ENCODE measurements at places on chromosomes 11 and 22. TPM values are rescaled to one million over a fixed set of nuclear protein-coding genes. Genes with fewer than 3 reads are reported as not detected.

PATZ1 gene
- total RNA-seq = 70.8 TPM

- no peak for DNase-seq
Measured at GRCh38 chr22:39405346-39406085, 5.9 kb downstream of the TAB1 start.

DNA sequence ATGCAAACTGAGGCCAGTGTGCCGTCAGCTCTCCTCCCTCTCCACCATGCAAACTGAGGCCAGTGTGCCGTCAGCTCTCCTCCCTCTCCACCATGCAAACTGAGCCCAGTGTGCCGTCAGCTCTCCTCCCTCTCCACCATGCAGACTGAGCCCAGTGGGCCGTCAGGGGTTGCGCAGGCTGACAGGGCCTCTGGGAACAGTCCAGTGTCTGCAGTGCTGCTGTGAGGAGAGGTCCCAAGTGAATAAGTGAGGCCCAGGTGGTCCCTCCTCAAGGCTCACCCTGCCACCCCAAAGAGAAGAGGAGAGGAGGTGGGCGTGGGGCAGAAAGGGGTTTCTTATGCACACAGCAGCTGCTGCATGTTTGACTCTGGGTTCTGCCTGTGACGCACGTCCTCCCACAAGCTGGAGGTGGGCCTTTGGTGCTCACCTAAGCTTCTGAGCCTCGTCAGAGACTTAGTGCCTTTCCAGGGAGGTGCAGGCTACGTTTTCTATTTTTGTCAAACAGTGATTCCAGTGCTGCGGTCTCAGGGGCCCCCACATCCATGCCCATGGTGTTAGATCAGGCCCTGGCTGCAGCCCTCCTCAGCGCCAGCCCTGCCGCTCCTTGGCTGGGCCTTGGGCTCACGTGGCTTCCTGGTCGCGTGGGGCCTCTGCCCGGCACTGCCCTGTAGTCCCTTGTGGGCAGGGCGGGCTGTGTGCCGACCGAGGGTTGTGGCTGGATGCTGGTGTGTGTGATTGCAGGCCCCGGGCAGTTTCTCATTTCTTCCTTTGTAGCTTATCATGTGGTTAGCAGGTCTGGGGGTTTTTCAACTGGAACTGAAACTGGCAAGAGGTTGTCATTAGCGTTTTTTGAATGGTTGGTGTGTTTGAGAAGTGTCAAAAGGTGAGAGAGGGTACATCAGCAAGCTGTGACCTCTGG is 7.1 kb downstream of the TPCN2 start:
- DNase-seq = no peak

DNA sequence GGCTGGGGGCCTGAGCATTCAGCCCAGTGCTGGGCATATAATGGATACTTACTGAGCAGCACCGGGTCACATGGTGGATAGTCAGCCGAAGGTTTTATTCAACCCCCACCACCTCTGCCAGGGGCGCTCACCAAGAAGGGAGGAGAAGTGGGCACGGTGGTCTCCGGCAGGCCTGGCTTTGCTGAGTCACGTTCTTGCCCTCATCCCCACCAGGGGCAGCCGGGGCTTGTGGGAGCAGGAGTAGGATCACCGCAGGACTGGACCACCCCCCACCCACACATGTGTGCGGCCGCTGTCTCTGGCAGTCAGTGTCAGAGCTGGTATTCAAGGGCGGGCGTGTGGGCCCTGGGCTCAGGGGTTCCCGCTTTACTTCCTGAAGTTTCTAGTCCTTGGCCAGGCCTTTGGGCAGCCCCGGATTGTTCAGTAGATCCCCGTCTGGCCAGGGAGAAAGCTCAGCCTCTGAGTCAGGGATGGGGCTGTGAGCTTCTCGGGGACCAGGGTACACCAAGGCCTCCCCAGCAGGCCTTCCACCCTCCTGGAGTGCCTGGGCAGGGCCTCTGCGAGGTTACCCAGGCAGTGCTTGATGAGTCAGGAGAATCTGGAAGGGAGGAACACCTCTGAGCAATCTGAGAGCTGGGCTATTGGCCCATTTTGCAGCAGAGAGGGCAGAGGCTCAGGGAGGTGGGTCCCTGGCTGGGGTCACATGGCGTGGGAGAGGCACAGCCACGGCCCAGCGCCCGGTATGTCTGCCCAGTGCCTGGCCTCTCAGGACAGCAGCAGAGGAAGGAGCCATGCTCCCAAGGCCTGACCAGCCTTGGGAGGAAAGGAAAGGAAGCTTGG is 60.6 kb downstream of the RTL6 start:
- no peak for DNase-seq

GRCh38 chr22:24580276-24580675 is 12.6 kb downstream of the LRRC75B start:
- no peak for DNase-seq

BTBD18 gene
- not detected for total RNA-seq

DNA sequence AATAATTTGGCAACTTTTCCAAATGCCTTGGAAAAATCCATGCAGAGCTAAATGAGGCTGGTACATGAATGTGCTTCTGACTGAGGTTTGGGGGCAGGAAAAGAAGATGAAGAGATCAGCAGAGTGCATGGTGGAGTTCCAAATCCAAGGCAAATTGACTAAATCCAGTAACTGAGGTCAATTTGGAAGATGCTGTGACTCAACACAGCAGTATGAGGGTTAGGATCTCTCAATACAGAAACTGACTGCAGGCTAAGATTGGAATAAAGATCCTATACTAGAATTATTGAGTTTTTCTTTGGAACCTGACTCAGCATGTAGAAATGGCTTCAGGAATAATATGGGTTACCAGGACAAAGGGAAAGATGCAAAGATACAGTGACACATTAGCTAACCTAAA is 99.3 kb upstream of the FAT3 start:
- no peak for DNase-seq

ASCL2 gene
- 0.56 TPM for total RNA-seq

DPP3 gene
- 82.7 TPM for total RNA-seq

DNA sequence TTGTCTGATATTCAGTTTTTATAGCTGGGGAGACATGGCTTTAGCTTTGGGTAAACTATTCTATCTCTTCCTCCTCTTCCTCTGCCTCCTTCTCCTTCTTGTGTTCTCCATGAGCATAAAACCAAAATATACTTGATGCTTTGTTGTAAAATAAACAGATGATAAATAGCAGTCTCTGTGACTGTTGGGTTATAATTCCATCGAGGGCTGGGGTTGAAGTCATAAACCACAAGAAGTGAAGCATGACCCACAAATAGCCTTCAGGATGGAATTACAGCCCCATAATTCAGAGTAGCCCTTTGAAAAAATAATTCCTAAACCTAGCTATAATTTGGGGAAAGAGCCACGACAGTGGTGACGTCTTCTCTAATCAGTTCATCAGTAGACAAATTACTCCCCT is 177.7 kb downstream of the SNX19 start:
- DNase-seq = no peak

DNA sequence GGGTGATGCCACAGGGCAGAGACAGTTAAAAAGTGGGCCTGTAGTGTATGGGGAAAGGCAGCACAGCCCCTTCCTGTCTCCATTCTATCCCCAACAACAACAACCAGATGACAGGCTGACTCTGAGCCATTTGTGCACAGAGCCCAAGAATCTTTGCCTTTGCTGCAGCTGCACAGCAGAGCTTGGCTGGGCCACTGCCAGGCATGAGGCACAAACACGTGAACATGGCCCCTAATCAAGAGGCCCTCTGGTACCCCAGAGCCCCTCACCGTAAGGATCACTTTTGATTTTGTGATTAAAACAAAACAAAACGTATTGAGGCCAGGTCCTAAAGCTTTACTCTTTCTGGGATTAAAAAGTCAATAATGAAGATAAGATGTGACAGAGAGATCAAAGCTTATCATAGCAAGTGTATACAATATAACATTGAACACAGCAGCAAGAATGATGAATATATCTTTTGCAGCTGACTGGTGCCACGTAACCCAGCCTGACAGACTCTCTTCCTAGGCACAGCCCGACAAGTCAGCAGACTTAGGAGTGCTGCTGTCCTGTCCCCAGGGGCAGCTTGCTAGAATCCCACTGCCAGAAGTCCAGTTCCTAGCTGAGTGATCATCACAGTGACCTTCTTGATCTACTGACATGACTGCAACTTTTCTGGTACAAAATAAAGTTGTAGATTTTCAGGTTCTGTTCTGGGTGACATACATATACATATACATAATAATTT is 117.8 kb downstream of the SERGEF start:
- no peak for DNase-seq

Measured in H1 (cell line).